Activated CD8-positive, alpha-beta memory T cell treated with anti-CD3 and anti-CD28 coated beads for 48 hours (primary cell): ENCODE measurements at places on chromosomes 3 and 15.

DNA sequence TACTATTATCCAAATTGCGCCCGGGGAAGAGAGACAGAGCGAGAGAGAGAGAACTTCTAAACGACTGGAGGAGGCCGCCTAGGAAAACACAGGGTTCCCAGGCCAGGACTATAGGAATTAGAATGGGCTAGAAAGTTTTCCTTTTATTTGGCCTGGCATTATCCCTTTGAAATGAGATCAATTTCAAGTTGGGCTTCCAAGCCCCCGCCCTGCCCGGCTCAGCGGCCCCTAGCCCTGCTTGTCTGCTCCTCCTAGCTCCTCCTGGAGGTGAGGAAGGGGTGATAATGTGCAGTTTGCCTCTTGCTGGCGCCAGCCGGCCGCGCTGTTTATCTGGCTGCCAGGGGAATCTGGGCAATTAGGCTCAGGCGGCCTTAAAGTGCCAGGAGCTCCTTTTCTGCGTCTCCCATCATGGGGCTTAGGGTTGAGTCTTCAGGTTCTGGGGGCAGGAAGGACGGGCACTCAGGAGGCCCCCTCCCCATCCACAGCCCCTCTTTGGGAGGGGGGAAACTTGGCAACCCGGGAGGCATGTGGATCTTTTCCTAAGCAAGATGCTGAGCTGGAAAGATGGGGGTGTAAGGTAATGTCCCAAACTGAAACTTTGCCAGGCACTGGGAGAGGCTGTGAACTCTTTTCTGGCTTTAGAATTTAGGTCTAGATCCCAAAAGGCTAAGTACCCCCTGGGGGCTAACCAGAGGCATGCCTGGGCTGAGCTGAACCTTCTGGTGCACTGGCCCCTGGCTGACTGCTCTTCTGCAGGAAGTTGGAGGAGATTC lies 5.5 kb downstream of the SMAD6 start:
- no peak for DNase-seq

GRCh38 chr3:14324224-14324944 lies 78.0 kb upstream of the SLC6A6 start:
- DNase-seq, result no peak

DNA sequence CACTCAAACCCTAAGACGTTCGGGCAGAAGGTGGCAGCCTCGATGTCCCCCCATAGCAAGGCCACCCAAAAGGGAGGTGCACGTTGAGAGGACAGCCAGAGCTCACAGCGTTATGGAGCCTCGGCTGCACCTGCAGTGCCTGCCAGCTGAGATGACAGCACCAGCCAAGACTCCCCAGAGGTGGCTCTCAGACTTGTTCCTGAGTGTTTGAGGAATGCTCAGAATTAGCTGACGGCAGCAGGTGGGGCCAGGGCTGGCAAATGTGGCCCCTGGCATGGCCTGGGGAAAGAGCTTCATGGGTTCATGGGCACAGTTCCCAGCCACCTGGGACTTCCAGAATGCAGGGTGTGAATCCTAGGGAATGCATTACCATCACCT lies 177.8 kb downstream of the KLF13 start:
- DNase-seq, result no peak

- no peak for DNase-seq
These were observed 507 bp upstream of the GOLIM4 start for GRCh38 chr3:168096210-168096652.

DNA sequence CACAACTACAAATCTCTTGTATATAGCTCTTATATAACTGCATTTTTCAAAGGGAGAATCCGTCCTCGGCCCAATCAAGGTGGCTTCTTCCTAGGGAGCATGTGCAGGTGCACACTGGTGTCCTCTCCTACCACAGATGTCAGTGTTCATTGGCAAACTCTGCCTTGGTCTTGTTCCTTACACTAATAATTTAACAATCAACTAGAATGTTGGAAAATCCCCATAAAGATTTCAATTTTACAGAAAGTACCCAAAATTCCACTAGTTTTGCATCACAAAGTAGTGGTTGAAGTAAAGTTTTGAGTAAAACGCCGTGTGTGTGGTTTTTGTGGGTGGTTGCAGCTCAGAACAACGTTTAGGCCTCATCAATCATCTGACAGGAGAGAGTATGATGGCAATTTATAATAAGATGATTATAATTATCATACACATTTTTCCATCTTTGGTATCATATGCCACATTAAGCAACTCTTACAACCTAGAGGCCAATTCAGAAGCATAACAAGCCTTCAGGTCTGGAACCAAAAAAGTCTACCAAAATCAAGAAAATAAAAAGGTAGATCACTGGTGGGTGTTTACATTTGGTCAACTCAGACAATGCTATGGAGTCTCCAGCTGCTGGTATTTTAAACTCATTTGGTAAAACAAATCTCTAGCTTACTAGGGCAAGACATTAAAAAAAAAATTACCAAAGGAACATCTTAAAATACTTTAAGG lies 128.9 kb upstream of the BHLHE40 start:
- no peak for DNase-seq

- no peak for DNase-seq
These were observed 374.8 kb upstream of the PDZRN3 start for GRCh38 chr3:73999501-73999900.

- DNase-seq, result no peak
These were observed 249.9 kb downstream of the CADPS start for GRCh38 chr3:62625268-62625667.

DNA sequence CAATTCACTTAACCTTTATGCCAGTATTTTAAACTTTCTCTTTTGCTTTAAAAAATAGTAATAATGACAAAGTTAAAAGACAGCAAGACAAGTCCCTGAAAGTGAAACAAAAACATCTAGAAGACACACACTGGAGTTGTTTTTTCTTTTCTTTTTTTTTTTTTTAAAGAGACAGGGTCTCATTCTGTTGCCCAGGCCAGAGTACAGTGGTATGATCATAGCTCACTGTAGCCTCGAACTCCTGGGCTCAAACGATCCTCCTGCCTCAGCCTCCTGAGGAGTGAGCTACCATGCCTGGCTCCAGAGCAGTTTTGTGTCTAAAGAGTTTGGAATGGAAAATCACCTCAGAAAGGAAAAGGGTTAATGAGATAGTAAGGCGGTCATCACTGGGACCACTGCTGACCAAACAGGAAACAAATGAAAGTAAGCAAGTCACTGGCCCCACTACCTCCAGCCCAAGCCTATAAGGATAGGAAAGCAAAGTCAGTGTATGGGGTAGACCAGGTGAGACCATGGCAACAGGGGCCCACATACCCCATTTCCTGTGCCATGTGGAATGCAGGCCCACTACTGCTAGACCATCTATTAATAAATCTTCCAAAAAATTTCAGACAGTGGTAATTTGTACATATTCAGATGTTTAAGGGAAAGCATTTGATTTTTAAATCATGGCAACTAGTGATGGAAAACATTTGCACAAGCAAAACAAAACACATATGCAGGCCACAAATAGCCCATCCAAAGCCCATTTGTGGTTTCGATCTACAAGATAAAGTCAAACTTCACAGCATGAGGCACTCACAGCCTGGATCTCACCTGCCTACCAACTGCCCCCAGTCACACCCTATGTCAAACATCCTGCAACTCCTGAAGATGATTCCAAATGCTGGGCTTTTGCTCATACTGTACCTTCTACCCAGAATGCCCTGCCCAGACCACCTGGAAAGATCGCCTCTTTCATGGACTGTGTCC lies 62.6 kb downstream of the OSBPL10 start:
- DNase-seq, result no peak

DNA sequence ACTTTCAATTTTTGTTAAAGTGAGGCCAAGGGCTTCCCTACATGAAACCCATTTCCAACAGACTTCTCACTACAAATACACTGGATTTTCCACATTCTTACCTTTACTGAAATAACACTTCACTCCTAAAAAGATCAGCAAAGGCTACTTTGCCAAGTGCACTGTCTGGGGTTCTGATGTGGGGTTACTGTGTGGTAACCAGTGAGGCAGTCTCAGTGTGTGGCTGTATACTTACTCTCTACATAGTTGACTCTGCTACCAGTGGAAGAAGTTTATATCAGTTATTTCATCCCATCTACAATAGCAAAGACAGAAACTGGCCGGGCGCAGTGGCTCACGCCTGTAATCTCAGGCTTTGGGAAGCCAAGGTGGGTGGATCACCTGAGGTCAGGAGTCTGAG lies 5.6 kb downstream of the WDR82 start:
- no peak for DNase-seq

- no peak for DNase-seq
These were observed 45.3 kb downstream of the MAP2K5 start for GRCh38 chr15:67587754-67588153.

- DNase-seq, result no peak
These were observed 7.1 kb downstream of the CPLX3 start for GRCh38 chr15:74833376-74834107.

- DNase-seq, result no peak
These were observed 53.4 kb upstream of the POMGNT2 start for GRCh38 chr3:43159131-43159875.

- no peak for DNase-seq
These were observed 328.4 kb upstream of the UMPS start for GRCh38 chr3:124401843-124402242.

GRCh38 chr3:170448584-170448983 lies 29.9 kb downstream of the CLDN11 start:
- DNase-seq, result no peak

DNA sequence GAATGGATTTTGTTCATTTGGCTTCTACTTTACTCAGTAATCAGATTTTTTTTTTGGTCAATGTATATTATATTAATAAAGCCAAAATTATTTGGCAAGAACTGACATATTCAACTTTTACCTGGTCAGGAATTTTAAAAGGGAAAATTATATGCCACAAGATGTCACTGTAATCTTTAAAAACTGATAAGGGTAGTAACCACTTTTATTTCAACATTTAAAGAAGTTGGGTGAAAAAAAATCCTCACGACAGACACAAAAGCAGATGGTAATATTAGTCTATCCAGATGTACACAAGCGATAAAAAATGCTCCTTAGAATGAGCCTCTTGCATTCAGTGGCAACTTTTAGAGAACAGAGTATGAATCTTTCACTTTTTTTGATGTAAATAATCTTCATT lies 101.9 kb downstream of the SERPINI1 start:
- no peak for DNase-seq
